NCI-H2081 (cell line): ENCODE measurements at places on chromosomes 2 and 18.

- no peak for DNase-seq
Measured at GRCh38 chr2:216830346-216830745, 29.5 kb downstream of the TNP1 start.

GRCh38 chr2:176789751-176790150 is 422.8 kb upstream of the HNRNPA3 start:
- DNase-seq: no peak

- no peak for DNase-seq
Measured at GRCh38 chr2:217279140-217279539, 419.3 kb upstream of the TNP1 start.

GRCh38 chr2:16666449-16666801 is 791 bp upstream of the CYRIA start:
- no peak for DNase-seq

- DNase-seq: no peak
Measured at GRCh38 chr2:1499033-1499795, 86.0 kb downstream of the TPO start.
